Cortex of kidney (tissue), 1 donor: ENCODE measurements at places on chromosomes 3 and 15.

GRCh38 chr3:4984511-4984864, 5.3 kb downstream of the BHLHE40 start:
- DNase-seq: no peak

DNA sequence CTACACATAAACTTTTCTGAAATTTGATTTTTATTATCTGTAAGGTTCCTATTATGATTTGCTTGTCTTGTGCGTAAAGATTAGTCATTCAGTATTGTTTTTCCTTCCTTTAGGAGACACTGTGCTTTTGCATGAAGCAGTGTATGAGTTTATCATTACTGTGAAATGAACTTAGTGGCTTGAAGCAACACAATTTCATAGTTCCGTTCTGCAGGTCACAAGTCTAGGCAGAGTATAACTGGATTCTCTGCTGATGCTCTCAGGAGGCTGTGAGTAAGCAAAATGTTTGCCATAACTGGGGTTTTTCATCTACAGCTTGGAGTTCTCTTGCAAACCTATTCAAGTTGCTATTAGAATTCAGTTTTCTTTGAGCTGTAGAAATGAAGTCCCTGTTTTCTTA, 1136.1 kb downstream of the OTOL1 start:
- DNase-seq: no peak

- no peak for DNase-seq
These were observed 279.7 kb upstream of the GOLGA6L4 start for GRCh38 chr15:83955806-83956265.

DNA sequence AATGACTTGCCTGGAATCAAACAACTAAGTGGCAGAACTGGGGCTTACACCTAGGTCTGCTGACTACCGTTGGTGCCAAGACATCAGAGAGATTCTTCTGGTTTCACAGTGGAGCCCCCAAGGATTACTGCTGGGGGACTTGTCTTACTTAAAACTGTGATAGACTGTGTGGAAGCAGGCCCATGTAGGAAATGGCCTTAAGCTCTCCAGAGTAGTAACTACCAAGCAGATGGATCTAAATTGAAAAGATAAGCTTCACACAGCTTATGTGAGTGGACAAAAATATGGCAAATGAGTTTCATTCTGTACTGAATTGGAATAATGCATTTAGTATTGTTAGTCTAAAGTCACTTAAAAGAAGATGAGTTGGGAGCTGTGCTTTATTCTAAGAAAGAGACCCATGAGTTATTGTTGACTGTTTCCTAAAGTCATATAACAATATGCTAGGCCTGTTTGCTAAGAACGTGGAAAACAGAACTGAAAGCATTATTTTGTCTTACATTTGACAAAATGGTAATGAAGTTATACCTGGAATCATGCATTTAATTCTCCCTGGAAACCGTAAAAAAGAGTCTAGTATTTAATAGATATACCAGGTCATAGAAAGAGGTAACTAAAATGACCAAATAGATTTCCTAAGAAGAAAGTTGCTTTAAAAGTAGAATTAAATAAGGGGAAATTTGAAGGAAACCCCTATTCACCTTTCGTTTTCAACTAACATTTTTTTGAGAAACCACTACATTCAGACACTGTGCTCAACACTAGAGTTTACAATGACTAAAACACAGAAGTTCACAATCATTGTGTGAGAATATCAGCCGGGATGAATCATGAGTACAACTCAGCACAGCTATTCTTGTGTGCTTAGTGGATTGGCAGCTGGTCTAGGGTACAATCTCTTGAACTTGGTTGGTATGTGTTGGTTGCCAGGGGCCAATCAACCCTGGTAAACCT, 13.0 kb upstream of the MAPK6 start:
- no peak for DNase-seq

- no peak for DNase-seq
These were observed 31.1 kb upstream of the FGD5 start for GRCh38 chr3:14787630-14788029.
